ENCODE measurements at places on chromosomes 12 and 14.

DNA sequence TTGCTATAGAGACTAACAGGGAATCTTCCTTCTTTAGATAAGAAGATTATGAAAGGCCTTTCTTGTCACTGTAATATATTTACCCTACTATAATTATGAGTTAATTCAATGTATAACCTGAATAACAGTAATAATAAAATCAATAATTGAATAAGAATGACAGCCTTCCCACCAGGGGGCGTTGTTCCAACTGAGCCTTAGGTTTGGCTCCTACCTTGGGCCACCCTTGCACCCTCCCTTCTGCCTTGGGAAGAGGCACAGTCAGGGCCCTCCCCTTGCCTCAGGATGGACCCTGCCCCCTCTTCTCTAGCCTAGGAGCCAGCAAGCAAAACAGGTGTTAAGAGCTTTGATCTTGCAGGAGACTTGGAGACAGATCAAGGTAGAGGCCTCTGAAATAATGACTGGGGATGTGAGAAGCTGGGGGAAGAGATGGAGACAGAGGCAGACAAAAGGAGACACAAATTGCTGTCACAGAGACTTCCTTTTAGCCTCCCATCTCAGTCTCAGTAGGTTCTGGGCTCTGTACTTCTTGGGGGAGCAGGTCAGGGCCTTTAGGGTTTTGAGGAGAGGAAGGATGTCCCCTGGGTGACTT, 40.1 kb upstream of the CISTR start:
- DNase-seq, result peak; percentile 19

GRCh38 chr12:123055281-123055766, 74.8 kb downstream of the ARL6IP4 start:
- DNase-seq, result no peak

GRCh38 chr12:24678436-24678835, 270.5 kb downstream of the BCAT1 start:
- DNase-seq, result no peak

- no peak for DNase-seq
Measured at GRCh38 chr12:123109319-123109772, 41.5 kb downstream of the PITPNM2 start.

- DNase-seq, result no peak
Measured at GRCh38 chr12:105352052-105352451, 21.6 kb downstream of the C12orf75 start.

GRCh38 chr14:49593016-49593415, 5.7 kb upstream of the LRR1 start:
- DNase-seq, result no peak
